ENCODE measurements at places on chromosomes 3 and 15. TPM values are rescaled to one million over a fixed set of nuclear protein-coding genes. Genes with fewer than 3 reads are reported as not detected.

Gene IQCH
- 2.1 TPM for total RNA-seq

Gene CAND2
- 4.8 TPM for total RNA-seq

Gene GHSR
- not detected for total RNA-seq

Gene DZIP1L
- 3.8 TPM for total RNA-seq

Gene EIF2A
- 92.4 TPM for total RNA-seq

Gene CCRL2
- 6.0 TPM for total RNA-seq

Gene PLCD1
- 18.5 TPM for total RNA-seq

Gene ACTRT3
- 4.1 TPM for total RNA-seq

Gene WDR76
- total RNA-seq = 29.0 TPM
